ENCODE measurements at places on chromosomes 5 and 9.

- peak; percentile 48 for DNase-seq
These were observed at the start of gene MVB12B for GRCh38 chr9:126326228-126327005. TSS of gene MVB12B (plus strand) at chr9:126326829. CDS start at chr9:126326930, 101 bp downstream.

DNA sequence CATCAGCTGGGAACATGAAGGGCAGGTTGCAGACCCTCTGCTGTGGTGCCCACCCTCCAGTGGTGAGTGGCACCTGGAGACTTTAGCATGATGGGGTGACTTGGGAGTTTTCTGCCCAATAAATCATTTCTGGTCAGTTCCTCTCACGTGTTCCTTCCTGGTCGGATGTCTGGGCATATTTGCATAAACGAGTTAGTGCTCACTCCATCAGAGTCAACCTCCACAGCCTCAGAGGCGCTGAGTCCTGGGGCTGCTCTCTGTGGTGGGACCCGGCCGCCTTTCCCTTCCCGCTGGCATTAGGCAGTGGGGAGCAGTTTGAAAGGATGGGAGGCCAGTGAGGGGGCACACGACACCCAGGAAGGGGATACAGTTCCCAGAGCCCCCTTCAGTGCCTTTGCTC lies 114.0 kb upstream of the FCN2 start:
- DNase-seq = no peak

DNA sequence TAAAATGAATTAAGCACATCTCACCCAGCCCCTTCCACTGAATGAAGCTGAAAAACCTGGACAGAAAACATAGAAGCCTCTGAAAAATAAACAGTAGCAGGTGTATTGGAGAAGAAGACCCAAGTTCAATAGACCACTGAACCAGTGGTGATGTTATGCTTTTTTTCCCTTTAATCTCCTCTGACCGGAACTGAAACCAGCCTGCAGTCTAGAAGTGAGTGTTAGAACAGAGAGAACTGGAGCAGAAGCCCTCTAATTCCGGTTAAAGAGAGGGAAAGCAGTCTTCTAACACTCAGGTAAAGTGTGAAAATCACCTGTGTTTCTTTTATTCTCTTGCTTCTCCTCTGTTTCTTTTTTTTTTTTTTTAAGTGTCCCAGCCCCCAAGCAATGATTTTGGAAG lies 83.5 kb upstream of the CCL21 start:
- DNase-seq = no peak

- no peak for DNase-seq
These were observed 143.3 kb downstream of the RAPGEF6 start for GRCh38 chr5:131491749-131492148.

- peak; percentile 83 for DNase-seq
These were observed at the start of gene DNM1 for GRCh38 chr9:128203024-128203706. TSS of gene DNM1 (plus strand) at chr9:128203379. CDS start at chr9:128203471, 92 bp downstream.

- no peak for DNase-seq
These were observed 112.2 kb upstream of the HAND1 start for GRCh38 chr5:154590093-154590724.

DNA sequence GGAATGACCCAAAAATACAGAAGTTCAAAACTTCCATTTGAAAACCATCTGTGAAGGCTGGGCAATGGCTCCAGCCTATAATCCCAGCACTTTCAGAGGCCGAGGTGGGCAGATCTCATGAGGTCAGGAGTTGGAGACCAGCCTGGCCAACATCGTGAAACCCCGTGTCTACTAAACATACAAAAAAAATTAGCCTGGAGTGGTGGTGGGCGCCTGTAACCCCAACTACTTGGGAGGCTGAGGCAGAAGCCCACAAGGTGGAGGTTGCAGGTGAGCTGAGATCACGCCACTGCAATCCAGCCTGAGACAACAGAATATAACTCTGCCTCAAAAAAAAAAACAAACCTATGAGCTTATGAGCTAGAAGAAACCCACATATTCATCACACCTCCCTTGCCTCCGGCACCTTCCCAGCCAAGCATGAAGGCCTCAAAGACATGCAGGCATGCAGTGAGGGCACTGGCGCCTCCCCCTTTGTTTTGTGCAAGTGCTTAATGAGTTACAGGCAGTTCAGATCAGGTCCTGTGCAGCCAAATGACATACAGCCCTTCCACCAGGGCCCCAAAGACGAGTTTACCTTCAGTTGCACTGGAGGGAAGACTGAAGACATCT lies 9.9 kb downstream of the HNRNPH1 start:
- DNase-seq = no peak

GRCh38 chr9:137949260-137949659 lies 71.7 kb downstream of the CACNA1B start:
- no peak for DNase-seq

GRCh38 chr5:36613771-36614656 lies 7.6 kb downstream of the SLC1A3 start:
- no peak for DNase-seq

Data from stimulated activated naive CD8-positive, alpha-beta T cell treated with anti-CD3 and anti-CD28 coated beads, Interleukin-15, amount 100 ng/mL, for 72 hours (primary cell).